Cortex of kidney (tissue), 1 donor: ENCODE measurements at places on chromosomes 5 and 9.

- DNase-seq: no peak
These were observed 36.3 kb downstream of the ERGIC1 start for GRCh38 chr5:172870291-172870714.

- no peak for DNase-seq
These were observed 279.1 kb downstream of the TLE1 start for GRCh38 chr9:81410201-81410600.

- DNase-seq: no peak
These were observed 490.8 kb downstream of the RASEF start for GRCh38 chr9:82572146-82572545.

DNA sequence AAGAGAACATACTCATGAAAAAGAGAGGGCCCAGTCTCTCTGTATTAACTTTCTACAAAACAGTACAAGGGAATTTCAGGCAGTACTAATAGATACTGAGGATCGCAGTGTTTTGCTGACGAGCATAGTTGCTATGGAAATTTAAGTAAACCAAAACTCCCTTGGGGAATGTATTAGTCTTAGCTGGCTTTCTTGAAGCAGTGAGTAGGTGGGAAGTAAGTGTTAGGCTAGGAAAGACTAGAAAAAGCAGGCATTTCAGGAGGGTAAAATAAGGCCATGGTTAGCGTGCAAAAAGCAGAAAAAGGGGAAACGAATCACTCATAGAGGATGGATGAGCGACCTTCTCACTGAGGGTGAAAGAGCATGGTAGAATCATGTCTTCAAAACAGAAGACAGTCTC lies 84.3 kb upstream of the ACTBL2 start:
- no peak for DNase-seq

- no peak for DNase-seq
These were observed 47.6 kb downstream of the RGS3 start for GRCh38 chr9:113511047-113511521.

DNA sequence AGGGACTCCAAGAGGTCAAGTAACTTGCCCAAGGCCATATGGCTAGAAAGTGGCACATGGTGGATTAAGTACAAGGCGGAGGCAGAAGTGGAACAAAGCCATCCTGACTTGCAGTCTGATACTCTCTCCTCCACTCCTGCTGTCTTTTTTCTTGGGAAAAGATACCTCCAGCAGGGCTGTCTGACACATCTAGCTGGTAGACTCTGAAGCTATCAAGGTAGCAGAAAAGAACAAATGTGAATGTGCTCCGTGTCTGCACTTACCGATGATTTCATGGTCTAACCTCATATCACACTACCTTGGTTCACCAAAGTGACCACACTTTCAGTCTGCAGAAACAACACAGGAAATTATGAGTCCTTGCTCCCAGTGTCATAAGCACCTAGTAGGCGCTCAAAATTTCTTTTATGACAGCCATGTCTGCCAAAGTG lies 284.8 kb downstream of the CRB2 start:
- DNase-seq: no peak

GRCh38 chr9:131851414-131851813 lies 111.5 kb upstream of the RAPGEF1 start:
- DNase-seq: no peak

GRCh38 chr9:87713278-87713987 lies 12.5 kb upstream of the CTSL start:
- DNase-seq: no peak

GRCh38 chr5:54671111-54671531 lies 153.6 kb downstream of the SNX18 start:
- DNase-seq: no peak

- DNase-seq: no peak
These were observed 192.9 kb downstream of the TTLL11 start for GRCh38 chr9:121900163-121900562.

GRCh38 chr5:96668725-96669124 lies 6.5 kb downstream of the CAST start:
- no peak for DNase-seq

DNA sequence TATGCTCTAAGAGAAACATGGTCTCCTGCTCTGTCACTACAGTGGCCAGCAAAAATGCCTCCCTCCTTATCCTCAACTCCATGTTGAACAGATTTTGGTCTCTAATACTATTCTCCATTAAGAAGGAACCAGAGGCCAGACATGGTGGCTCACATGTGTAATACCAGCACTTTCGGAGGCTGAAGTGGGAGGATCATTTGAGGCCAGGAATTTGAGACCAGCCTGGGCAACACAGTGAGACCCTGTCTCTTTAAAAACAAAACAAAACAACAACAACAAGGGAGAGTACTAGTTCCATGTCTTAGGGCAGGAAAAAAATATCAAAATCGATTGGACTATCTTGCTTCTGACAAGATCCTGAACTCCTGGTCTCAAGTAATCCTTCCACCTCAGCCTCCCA lies 14.6 kb downstream of the INIP start:
- DNase-seq: no peak

DNA sequence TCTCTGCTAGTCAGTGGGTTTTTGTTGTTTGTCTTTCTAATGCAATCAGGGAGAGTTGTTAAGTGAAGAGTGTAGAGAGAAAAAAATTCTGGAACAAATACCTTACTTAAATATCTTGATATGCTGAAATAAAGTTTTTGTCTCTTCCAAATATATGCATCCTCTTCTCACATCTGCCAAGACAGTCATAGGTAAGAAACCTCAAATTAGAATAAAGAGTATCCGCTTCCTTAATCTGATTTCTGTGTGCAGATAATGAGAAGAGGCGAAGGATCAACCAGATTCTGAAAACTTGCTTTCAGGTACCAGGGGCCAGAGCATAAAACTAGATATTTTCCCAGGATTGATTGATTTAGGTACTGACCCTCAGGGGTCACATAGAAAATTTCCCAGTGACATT lies 11.3 kb upstream of the IL6ST start:
- DNase-seq: no peak

DNA sequence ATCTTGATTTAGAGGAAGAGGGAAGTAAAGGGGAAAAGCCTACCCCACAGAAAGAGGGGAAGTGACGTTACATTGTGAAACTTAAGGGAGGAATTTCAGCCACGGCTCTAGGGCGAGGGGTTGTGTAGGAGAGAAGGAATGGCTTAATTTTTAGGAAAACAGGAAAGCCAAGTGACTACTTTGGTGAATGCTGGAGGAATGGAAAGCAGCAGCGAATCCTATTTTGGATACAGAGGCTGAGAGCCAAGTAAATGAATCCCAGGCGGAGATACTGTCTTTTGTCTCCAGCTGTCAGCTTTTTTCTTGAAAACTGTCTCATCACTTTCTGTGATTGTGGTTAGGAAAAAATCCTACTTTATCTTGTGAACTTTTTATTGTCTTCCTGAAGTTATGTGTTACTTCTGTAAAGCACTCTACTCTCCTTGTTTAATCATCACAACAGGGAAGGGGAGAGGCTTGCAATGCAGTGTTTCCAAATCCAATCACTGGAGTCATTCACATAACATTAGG lies 188.4 kb downstream of the TSSK1B start:
- DNase-seq: no peak

DNA sequence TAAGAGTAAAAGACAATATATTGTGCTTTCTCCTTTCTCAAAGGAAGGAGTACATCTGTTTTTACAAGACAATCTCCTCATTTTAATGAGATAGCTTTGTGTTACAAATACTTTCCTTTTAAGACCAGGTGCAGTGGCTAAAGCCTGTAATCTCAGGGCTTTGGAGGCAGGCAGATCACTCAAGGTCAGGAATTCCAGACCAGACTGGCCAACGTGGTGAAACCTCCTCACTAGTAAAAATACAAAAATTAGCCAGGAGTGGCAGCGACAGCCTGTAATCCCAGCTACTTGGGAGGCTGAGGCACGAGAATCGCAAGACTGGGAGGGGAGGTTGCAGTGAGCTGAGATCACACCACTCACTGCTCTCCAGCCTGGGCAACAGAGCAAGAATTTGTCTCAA lies 11.8 kb downstream of the TMEM161B start:
- DNase-seq: no peak

DNA sequence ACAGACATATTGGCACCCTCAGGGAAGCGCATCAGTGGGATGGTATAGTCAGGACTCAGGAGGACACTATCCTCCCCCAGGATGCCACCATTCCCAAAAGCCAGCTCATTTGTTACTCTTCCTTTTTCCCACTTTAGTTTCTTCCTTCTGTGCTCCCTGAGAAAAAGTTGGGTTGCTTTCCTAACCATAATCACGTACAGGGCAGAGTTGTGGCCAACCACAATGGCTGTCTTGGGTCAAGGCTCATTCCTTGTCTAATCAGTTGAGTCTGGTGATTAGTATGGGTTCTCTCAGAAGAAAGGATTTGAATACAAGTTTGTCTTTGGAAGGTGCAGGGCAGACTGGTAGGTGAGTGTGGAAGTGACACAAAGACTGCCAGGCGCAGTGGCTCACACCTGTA lies 26.6 kb upstream of the ATP6V1G1 start:
- no peak for DNase-seq

GRCh38 chr5:103021314-103021713 lies 98.6 kb downstream of the GIN1 start:
- no peak for DNase-seq

DNA sequence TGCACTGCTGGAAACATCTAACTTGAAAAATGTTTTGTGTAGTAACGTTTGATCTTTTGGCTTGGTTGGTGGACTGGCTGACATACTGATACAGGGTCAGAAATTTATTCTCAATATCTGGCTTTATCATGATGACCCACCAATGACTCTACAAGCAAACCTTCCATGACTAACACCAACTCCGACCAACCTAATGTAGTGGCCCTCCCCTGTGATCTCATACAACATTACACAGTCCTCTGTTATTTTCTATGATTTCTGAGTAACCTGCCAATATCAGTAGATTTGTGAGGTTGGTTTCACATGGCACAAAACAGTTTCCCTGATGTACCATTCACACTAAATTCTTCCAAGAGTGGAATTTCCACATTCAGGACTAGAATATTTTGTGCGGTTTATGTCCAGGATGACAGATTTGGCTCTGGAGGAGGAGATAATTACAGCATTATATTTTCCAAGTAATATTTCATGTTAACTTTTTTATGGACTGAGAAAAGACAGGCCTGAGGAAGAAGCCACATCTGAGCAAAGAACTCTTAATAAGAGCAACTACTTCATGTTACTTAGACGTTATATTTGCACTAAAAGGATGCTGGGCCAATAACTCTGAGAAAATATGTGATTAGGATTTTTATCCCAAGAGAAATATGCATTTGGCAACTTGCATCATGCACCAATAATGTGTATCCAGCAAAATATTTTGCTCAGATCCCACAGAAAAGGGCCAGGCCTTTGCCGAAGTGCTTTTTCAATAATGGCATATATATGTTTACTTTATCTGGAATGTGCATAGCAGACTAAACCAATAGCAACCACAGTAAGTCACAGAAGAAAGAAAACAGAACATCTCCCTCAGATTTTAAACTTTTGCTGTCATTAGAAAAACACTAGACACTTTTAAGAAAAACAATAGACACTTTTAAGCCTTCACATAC lies 273.4 kb downstream of the KCNN2 start:
- DNase-seq: no peak

DNA sequence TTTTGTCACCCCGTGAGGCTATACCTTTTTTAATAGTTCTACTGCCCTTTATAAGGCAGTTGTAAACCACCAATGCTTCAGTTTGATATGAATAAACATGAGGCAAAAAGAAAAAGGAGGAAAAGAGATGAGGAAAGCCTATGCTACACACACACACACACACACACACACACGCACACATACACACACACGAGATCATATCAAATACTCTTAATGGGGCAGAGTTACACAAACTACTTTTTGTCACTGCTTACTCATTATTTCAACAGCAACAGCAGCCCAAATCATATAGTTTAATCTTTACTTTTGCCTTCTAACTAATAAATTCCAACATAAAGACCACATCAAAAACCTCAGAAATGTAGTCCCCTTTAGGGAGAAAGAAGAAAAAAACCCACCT lies 116.8 kb upstream of the PAM start:
- no peak for DNase-seq

GRCh38 chr9:129934780-129935179 lies 99.5 kb downstream of the USP20 start:
- no peak for DNase-seq

- no peak for DNase-seq
These were observed 95.4 kb upstream of the NR5A1 start for GRCh38 chr9:124602632-124603031.

GRCh38 chr5:60365001-60365400 lies 335.0 kb downstream of the DEPDC1B start:
- no peak for DNase-seq

GRCh38 chr5:54249210-54250028 lies 61.0 kb downstream of the ARL15 start:
- no peak for DNase-seq

DNA sequence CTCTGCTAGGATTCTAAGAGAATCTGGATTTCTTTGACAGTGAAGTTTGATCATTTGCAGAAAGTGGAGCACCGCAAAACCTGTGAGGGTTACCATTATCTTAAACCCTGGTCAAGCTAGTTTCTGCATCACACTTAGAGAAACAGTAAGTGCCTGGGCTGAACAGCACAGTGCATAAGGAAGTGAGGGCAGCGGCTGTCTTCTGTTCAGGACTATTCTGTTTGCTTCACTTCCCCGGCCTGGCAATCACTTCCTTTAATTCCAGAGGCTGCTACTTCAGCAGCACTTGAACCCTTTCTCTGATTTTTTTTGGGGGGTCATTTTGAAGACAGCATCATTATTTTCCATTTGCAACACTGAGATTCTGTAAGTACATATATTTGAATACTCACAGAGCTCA lies 32.0 kb downstream of the SEMA6A start:
- DNase-seq: no peak

- DNase-seq: no peak
These were observed 142.9 kb downstream of the LPAR1 start for GRCh38 chr9:110895147-110895905.

- DNase-seq: no peak
These were observed 67.0 kb upstream of the ACTBL2 start for GRCh38 chr5:57549566-57549965.

DNA sequence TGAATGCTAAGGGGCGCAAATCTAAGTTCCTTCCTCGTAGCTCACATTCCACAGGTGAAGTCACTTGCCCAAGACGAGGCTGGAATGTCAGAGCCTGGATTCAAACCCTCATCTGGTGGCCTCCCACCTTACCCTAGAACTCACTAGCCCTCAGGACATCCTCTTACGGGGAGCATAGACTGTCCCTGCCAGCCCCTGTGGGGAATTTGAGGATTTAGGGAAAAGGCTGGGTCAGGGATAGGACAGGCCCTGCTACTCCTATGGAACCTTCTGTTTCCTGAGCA lies 45.0 kb downstream of the IRF1 start:
- DNase-seq: no peak

DNA sequence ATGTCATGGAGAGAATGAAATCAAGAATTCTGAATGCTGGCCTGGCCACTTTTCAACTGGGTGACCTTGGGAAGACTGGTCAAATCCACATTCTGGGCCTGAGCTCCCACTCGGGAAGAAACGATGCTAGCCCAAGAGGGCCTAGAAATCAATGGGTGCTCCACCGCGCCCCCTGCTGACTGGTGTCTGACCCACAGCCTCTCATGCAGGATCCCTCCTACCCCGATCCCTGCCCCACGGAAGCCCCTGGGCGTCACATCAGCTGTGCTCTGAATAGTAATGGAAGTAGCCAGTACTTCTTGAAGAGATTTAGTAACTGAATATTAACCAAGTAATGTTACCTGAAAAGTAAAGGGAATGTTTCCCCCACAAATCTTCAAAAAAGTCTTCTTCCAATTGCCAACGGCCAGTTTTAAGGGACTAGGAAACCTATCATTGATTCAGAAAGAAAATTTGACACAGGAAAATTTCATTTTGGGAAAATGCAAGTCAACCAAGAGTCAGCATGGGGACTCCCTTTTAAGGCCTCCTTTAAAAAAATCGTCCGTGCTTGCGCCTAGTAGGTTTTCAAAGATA lies 43.9 kb downstream of the CRB2 start:
- no peak for DNase-seq
